ENCODE measurements at places on chromosomes 13 and 19.

DNA sequence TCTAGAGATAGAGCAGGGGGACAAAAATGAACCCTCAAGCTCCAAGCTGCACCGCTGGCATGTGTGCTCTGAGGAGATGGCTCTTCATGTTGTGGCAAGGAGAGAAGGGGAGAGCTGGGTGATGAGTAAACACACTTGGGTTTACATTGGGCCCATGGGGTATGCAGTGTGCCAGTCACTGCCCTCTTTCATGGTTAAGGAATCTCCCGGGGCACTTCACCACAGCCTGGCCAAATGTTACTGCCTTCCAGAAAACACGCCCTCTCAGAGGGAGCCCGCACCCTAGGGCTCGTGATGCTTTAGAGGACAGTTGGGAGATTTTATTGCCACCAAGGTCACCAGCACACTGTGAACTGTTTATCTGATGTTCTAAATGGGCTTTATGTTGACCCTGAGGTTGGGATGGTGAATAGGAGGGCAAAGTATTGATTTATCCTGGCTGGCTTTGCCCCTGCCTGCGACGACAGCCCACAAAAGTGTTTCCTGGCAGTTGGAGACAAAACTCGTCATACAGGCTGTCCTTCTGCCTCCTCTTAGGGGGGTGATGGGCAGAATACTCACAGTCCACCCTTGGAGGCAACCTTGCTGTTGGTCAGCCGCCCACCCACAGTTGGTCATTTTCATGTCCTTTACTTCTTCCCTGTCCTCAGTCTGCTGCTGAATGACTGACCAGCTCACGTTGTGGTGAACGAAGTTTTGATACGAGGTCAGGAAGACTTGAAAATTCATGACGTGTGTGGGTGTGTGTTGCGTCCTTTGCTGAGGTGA, 156.9 kb downstream of the STK24 start:
- DNase-seq = no peak

DNA sequence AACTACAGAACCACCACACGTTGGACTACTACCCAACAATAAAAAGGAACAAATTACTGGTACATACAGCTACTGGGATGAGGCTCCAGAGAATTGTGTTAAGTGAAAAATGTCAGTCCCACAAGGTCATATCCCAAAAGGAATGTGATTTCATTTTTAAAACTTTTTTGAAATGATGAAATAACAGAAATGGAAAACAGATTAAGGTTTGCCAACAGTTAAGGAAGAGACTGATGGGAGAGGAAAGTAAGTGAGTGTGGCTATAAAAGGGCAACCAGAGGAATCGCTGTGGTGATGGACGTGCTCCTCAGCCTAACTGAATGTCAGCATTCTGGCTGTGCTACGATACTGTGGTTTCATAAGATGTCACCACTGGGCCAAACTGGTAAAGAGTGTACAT, 512.8 kb downstream of the UQCRFS1 start:
- no peak for DNase-seq

GRCh38 chr13:41809962-41810361, 150.9 kb downstream of the VWA8 start:
- no peak for DNase-seq

DNA sequence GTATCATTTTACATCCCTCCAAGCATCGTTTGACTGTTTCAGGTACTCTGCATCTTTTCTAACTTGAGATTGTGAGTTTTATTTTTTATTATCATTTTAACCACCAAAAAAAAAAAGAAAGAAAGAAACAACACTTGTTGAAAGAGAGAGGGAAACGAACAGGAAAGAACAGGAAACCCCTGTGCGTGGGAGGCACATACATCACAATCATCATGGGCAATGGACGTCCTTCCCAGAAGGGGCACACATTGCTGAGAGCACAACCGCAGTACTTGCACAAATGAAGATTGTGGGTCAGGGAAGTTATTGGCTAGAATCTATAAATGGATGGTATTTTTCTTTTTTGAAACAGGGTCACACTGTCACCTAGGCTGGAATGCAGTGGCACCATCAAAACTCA, 1.7 kb downstream of the CLC start:
- no peak for DNase-seq

DNA sequence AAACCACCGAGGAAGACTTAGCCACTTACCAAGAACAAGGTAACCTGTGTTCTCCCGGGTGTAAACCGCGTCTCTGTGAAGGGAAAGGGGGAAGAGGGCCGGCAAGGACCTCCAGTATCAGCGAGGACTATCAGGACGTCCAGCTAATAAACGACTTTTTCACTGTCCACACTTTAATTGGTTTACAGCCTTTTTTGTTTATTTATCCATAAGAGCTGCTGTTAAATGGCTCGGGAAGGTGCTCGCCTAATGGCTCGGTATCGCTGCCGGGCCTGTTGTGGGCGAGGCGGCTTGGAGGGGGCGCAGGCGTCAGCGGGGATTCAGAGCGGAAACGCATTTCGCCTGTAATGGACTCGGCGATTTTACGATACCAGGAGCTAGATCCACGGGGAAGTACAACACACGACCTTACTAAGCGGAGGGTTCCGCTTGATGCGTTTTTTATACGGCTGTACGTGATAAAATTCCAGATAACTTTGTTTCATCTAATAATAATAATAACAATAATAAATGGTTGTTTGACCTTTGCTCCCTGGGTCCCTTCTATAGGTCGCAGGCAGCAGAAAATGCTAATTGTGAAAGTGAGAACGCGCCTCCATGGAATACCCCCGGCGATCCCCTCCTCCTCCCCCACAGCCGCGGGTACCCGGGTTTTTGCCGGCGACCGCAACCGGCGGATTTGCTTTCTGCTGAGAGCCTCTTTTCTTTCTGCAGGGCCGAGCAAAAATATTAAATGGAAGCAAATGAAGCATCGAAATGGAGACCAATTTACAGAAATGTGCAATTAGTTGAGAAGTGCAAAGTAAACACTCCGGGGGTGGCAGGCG, 2.5 kb upstream of the PDX1 start:
- no peak for DNase-seq

DNA sequence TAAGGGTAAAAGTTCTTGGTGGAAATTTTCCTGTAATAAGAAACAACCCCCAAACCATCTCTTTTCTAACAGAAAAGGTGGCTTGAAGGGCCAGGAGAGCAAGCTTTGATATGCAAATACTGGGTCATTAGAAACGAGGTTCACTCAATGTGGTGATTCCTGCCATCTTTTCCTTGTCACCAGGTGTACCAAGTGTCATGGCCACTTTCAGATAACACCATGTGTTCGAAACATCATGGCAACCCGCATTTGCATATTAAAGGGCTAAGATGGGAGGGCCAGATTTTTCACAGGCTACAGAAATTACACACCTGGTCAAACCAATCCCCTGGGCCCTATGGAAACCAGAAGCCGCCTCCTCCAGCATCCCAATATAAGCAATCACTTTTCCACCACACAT, 15.3 kb downstream of the LGALS16 start:
- DNase-seq = no peak

GRCh38 chr19:48372904-48373303, 8.7 kb downstream of the SYNGR4 start:
- DNase-seq = no peak

GRCh38 chr13:35966024-35966423, 165.2 kb downstream of the DCLK1 start:
- DNase-seq = no peak

- no peak for DNase-seq
These were observed 150.1 kb upstream of the TSC22D1 start for GRCh38 chr13:44726214-44726613.

DNA sequence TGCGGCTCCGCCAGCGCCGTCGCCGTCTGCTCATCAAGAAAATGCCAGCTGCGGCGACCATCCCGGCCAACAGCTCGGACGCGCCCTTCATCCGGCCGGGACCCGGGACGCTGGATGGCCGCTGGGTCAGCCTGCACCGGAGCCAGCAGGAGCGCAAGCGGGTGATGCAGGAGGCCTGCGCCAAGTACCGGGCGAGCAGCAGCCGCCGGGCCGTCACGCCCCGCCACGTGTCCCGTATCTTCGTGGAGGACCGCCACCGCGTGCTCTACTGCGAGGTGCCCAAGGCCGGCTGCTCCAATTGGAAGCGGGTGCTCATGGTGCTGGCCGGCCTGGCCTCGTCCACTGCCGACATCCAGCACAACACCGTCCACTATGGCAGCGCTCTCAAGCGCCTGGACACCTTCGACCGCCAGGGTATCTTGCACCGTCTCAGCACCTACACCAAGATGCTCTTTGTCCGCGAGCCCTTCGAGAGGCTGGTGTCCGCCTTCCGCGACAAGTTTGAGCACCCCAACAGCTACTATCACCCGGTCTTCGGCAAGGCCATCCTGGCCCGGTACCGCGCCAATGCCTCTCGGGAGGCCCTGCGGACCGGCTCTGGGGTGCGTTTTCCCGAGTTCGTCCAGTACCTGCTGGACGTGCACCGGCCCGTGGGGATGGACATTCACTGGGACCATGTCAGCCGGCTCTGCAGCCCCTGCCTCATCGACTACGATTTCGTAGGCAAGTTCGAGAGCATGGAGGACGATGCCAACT, 24.4 kb upstream of the KCTD15 start:
- no peak for DNase-seq

GRCh38 chr13:31949486-31949885, 82.1 kb upstream of the FRY start:
- no peak for DNase-seq

DNA sequence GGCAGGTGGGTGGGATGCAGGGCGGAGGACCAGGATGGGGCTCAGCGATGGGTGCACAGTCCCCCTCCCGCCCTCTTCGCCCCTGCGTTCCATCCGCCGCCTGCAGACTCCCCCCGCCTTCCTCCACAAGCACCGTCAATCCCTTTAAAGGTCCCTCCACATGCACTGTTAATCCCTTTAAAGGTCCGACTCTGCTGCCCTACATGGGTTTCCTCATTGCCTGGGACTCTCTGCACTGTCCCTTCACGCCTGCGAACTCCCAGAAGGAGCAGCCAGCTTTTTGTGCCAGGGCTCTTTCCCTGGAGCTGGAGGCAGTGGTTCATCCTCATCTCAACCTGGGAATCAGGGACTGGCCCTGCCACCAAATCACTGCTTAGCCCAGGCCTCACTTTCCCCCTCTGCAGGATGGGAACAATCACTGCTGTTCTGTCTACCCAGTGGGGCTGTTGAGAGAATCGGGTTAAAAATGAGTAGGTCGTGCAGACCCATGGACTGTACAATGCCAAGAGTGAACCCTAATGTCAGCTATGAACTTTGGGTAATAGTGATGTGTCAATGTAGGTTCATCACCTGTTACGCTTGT, 20.4 kb downstream of the ZNF574 start:
- DNase-seq = no peak

DNA sequence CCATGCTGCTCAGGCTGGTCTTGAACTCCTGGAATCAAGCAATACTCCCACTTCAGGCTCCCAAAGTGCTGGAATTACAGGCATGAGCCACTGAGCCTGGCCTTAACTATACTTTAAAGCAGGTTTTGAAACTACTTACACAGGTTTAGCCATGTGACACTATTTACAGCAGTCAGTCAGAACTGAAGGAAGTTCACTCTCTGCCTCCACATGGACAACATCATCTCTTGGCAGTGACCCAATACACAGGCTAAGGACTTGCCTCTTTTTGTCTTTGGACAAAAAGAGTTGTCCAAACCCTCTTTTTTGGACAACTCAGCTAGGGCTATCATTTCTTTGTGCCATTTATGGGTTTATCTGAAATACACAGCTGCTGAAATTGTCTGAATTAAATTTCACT, 89.0 kb upstream of the CLDN10 start:
- no peak for DNase-seq

DNA sequence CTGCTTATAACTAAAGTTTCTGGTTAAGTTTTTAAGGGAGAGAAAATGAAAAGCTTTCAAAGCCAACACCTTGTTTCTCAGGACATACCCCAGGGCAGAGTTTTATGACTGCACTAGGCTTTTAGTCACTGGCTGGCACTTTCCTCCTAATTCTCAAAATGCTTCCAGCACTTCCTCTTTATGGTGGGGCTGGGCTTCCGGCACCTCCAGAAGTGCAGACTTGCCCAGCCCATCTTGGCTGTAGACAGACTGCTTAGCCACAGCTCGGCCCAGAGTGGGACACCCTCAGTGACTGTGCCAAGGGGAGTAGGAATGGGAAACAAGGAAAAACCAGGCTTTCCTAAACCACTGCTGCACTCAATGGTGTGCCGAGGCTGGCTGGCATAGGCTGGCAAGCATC, 23.2 kb upstream of the GTF3A start:
- no peak for DNase-seq

GRCh38 chr19:46728208-46728607, 11.3 kb upstream of the PRKD2 start:
- no peak for DNase-seq

DNA sequence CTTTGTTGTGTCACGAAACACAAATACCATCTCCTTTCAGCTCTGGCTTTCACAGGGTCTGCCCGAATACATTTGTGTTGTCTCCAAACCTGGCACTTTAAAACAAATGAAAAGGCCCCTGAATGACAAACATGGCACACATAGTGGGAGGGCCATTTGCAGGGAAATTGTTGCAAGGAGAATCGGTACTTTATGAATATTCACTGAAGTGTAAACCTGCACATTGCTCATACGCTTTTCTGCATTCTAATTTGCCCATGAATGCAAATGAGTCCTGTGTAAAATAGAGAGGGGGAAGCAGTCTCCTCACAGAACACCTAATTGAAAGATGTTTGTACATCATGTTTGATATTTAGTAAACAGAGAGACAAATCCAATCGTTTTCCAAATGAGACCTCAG, 82.7 kb upstream of the PCDH8 start:
- no peak for DNase-seq

Measured in activated naive CD4-positive, alpha-beta T cell treated with Interleukin-2 at 50 U/mL for 16 hours (primary cell).